Dermis blood vessel endothelial cell (primary cell): ENCODE measurements at places on chromosomes 7 and 10.

DNA sequence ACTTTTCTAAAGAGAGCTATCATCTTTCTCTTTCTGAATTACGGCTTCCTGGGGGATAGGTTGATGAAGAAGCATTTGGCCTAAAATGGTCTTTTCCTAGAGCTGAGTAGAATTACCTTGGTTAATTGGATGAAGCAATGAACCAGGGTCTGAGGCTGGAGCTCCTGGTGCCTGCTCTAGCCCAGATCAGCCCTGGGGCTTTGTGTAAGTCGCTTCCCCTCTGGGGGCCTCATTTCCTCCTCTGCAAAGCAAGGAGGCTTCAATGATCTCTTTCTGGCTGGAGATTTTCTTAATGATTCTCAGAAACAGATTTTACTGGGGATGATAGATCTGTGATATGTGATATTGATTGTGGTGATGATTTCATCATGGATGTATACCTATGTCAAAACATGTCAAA is 3.5 kb upstream of the CPA2 start:
- DNase-seq: no peak

DNA sequence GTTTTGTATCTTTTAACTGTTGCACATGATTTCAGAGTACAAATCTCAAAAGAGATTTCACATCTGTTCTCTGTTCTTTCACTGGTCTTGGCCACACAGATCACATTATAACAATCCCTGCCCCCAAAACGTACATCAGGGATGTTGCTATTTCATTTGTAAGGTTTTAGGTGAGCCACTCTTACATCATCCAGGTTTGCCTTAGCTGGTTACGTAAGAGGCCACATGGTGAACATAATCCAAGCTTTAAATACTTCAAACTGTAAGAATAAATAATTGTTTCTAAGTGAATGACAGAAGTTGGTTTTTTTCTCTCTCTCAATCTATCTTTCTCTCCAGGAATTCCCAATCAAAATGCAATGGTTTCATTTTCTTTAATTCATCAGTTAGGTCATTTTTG is 245.9 kb upstream of the HGF start:
- DNase-seq: no peak

GRCh38 chr10:16001581-16001980 is 141.3 kb upstream of the MINDY3 start:
- no peak for DNase-seq

DNA sequence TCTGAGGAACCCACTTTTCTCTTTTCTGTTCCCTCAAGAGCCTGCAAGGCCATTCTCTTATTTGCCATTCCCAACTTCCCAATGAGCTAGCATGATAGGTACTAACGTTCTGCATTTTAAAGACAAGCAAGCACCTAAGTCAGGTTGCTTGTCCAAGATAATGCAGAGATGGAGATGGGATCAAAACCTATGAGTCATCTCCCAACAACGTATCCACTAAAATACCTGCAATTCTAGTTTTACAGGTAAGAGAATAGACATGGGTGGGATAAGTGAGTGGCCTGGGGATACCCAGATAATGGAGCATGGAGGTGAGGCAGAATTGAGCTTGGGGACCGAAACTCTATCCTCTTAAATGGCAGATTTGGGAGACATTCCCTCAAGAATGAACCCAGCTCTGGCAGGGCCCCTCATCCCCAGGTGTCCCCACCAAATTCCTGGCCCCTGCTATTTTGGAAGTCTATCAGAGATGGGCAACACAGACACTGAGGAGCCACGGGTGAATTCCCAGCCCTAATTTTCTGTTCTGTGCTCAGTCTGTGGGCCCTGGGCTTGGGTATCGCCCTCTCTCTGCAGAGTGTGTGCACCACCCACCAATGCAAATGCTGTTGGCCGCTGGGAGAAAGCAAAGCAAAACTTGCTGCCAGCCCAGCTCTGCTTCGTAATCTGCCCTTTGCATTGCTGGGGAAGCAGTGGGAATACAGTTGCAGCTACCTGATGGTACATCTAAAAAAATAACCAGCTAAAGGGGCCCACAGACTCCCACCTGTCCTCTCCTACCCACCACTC is 98.3 kb downstream of the KCNMA1 start:
- DNase-seq: no peak

- peak; percentile 7 for DNase-seq
These were observed 34.9 kb upstream of the STEAP1 start for GRCh38 chr7:90119178-90119971.

- no peak for DNase-seq
These were observed 112.7 kb downstream of the GFRA1 start for GRCh38 chr10:116160271-116160670.

- no peak for DNase-seq
These were observed 1.4 kb downstream of the HSPA12A start for GRCh38 chr10:116740971-116741370.

GRCh38 chr7:131161103-131161502 is 166.6 kb upstream of the MKLN1 start:
- no peak for DNase-seq

GRCh38 chr7:24861336-24861735 is 104.1 kb upstream of the GSDME start:
- DNase-seq: no peak

DNA sequence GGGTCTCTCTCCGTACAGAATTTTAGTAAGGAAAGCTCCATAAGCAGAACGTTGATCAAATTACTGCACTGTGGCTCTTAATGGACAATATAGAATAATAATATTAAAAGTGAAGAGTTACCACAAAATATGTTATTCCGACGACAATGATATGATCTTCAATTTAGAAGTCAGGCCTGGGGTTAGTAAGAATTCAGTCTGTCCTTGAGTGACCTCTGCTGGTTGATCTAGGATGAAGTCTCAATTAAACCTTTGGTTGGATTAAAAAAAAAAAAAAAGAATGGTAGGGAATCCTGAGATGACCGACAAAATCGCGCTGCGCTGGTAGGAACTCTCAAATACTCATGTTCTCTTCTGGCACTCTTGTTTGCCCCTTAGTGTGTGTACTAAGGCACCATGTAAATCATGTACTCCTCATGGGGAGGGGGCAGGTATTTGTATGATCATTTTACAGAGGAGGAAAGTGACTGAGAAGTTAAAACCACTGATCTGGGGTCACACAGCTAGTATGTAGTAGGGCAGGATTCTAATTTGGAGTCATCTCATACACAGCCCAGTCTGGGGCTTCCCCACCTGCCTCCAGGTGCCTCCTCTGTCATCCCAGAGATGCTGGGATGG is 161.3 kb upstream of the NPVF start:
- peak; percentile 51 for DNase-seq

- DNase-seq: no peak
These were observed 175.7 kb downstream of the FOXP2 start for GRCh38 chr7:114590298-114590697.

GRCh38 chr10:71473671-71474599 is 77.2 kb downstream of the CDH23 start:
- no peak for DNase-seq

DNA sequence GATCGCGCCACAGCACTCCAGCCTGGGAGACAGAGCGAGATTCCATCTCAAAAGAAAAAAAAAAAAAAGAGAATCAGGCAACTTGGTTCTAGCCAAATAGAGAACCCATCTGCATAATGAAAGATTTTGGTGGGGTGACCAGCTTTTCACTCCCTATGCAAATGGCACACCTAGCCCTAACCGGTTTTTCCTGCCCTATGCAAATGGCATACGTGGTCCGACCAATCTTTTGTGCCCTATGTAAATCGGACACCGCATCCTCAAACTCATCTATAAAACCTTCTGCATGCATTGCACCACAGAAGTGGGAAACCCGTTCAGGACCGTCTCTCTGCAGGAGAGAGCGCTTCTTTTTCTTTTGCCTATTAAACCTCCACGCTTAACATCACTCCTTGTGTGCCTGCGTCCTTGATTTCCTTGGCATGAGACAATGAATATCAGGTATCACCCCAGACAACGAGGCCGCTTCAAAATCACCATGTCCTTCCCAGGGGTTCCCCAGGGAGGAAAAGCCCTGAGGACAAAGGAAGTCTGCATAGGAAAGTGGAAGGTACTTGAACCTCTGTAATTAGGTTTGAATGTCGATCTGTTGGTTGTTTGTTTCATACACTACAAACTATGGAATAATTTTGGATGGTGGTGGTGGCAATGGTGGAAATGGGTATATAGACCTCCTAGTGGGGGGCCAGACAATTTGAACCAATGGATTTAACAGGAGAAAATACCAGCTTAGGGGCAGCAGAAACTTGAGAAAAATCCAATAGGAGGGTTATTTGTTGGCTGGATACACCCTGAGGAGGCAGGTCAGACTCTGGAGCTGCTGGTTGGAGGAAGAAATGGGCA is 396.2 kb downstream of the TYW1 start:
- DNase-seq: no peak

GRCh38 chr7:66377045-66377444 is 171.9 kb downstream of the TPST1 start:
- DNase-seq: no peak

- DNase-seq: no peak
These were observed 386.7 kb upstream of the NPVF start for GRCh38 chr7:25615003-25615402.

DNA sequence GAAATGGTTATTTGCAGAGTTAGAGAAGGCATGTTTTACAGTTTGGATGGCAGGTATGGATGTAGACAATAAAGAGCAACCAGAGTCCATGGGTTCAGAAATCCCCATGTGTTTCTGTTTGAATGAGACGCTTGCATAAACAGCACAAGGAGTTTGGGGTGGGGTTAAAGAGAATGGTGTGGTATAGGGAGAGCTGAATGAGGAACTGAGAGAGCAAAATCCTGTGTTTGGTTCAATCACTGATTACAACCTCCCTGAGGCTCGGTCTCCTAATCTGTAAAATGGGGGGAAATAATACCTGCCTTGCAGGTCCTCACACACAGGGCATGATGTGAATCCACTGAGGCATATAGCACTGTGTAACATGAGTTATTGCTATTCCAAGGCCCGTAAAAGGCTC is 23.7 kb downstream of the CAV1 start:
- no peak for DNase-seq

GRCh38 chr7:134089446-134089845 is 37.7 kb upstream of the LRGUK start:
- DNase-seq: no peak

- no peak for DNase-seq
These were observed 260.8 kb upstream of the MKI67 start for GRCh38 chr10:128386816-128387604.

DNA sequence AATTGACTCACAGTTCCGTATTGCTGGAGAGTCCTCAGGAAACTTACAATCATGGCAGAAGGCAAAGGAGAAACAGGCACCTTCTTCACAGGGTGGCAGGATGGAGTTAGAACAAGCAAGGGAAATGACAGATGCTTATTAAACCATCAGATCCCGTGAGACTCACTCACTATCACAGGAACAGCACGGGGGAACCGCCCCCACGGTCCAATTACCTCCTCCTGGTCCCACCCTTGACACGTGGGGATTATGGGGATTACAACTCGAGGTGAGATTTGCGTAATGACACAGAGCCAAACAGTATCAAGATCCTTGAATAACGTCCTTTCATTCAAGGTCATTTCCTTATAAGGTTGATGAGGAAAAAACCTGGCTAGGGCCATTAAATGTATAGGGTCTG is 176.6 kb downstream of the TPK1 start:
- no peak for DNase-seq

DNA sequence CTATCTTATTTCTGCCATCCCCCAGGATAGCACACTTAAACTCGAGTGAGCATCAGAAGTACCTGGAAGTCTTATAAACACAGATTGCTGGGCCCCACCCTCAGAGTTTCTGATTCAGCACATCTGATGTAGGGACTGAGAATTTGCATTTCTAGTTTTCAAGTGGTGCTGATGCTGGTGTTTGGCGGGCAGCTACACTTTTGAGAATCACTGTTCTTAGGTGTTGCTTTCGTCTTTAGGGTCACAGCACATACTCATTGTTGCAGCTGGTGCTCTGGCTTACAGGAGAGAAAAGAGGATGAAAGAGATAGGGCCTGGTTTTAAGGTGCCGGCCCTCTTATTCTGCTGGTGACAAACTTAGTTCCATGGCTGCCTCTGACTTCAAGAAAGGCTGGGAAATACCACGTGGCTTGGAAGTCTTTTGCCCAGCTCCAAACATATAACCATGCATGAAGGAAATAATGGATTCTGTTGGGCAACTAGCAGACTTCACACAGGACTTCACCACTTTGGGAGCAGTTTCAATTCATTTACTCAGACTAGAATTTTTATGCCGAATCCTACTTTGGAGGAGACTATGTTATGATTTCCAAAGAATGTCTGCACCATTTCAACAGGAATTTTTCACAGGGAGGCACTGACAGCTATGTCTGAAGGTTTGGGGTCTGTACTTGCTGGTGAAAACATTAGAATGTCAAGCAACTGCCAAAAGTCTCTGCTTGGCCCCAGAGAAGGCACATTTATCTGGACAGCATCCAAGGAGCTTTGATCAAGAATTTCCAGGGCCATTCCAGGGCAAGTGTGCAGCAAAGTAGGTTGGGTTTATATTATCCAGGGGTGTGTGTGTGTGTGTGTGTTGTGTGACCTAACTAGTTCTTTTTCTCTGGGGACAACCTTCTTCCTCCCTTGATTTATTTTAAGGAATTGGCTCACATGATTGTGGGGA is 6.9 kb upstream of the MINDY4 start:
- peak; percentile 25 for DNase-seq

DNA sequence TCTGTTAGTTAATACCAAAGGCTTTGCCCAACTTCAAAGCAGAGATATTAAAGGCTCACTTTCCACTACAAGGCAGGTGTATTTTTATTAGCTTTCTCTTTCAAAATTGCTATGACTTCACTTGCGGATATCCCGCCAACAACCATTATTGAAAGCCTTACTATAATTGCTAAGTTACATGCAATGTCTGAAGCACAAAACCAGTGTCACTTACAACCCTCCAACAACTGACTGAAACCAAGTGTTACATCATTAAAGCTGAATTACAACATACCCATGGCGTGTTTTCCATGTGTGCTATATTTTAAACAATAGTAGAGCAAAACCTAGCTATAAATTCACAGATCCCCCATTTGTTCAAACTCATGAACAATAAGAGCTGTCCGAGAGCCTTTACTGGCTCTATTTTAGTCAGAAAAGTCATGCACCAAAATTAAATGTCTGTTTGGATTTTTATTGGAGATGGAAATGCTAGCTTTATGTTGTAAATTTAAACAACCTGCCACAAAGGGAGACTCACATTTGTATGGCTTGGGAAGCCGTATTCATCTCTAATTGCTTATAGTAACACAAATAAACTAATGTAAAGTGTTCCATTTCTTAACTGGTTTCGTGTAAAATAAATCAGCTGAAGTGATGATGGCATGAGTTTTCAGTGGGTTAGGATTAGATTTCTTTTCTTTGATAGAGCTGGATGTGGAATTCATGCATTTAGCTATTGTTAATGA is 227.1 kb downstream of the AGMO start:
- DNase-seq: no peak

DNA sequence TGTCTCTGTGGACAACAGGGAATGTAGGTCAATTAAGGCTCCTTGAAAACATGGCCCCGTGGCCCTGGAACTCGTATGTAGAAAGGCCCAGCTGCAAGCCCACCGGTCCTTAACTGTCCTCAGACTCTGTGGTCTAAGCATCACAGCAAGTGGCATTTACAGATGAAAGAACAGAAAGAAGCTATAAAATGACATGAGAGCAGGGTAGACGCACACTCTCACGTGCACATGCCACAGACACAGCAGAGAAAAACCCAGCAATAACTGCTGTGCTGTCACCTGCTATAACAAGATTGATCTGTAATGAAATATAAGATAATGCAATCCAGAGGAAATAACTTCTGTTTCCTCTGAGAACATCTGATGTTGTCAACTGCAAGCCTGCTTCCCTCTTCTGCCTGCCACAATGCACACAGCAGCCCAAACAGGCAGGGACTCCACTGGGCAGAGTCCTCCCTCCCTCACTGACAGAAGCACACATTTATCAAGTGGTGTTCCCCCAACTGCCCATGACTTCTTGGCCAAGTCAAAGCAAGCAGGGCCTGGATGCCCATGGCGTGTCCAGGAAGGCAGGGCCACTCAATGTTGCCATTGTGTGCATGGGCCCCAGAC is 63.9 kb downstream of the GFRA1 start:
- no peak for DNase-seq
